ENCODE measurements at places on chromosomes 3 and 15.

GRCh38 chr3:33428734-33429133 lies 11.5 kb downstream of the UBP1 start:
- no peak for DNase-seq

DNA sequence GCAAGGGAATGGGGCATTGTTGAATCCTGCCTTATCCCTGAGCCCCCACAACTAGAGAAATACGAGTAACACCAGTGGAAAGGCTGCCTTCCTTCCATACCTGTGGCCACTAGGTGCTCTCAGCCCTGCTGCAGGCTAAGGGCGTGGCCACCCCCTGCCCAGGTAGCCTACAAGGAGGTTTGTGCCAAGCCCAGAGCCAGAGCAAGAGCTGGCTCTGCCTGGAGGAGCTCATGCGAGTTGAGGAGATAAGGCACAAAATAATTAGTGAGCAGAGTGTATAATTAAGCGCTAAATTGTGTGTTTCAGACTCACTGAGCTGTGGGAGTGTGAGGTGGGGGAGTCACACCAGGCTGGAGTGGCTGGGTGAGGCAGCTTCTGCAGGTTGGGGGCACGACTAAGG lies 49.2 kb downstream of the TPRA1 start:
- no peak for DNase-seq

DNA sequence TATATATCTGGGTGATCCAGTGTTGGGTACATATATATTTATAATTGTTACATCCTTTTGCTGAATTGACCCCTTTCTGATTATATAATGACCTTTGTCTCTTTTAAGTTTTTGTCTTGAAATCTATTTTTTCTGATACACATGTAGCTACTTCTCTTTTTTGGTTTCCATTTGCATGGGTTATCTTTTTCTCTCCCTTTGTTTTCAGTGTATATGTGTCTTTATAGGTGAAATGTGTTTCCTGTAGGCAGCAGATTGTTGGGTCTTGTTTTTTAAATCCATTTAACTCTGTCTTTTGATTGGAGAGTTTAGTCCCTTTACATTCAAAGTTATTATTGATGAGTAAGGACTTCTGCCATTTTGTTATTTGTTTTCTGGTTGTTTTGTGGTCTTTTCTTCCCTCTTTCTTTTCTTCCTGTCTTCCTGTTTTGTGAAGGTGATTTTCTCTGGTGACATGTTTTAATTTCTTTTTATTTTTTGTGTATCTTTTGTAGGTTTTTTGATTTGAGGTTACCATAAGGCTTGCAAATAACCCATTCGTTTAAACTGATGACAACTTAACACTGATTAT lies 56.8 kb downstream of the STARD9 start:
- no peak for DNase-seq

GRCh38 chr15:79450648-79451047 lies 18.5 kb downstream of the MINAR1 start:
- DNase-seq: no peak

- no peak for DNase-seq
These were observed 9.7 kb downstream of the LIPC start for GRCh38 chr15:58441376-58442070.

GRCh38 chr15:90315278-90315982 lies 36.7 kb upstream of the ZNF774 start:
- no peak for DNase-seq

DNA sequence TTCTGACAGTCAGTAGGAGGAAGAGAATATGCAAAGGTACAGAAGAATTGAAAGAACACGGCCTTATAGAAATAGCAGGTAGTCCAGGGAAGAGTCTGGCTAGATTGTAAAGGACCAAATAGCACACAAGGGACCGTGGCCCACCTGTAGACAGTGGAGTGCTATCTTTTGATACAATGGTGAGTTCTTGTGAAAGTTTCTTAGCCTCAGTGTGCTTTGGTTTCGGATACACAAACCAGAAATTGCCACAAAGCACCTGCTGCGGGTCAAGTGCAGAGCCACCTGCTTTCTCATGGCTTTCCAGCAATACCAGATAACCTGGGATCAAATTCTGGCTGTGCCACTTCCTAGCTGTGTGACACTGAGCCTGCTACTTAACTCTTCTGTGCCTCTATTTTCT lies 36.6 kb upstream of the TUBGCP5 start:
- DNase-seq: no peak
